Stimulated activated CD4-positive, alpha-beta T cell treated with anti-CD3 and anti-CD28 coated beads, Interleukin-1b, Interleukin-23, amount 100 ng/mL, for 1 hour (primary cell): ENCODE measurements at places on chromosomes 1 and 21.

DNA sequence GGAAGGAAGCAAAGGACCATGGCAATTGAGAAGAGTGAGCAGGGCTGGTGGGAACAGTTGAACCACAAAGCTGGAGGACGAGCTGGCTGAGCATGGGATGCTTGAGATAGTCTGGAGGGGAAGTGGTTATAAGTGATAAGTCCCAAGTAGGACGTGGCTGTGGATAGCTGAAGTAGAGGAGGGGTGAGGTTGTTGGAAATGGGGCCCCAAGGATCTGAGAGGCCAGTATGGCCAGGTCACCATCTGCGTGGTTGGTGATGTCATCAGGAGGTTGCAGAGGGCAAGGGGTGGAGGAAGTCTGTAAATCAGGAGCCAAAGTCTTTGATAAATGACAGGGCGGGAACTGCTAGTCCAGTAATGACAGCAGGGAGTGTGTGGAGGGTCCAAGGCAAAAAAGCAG is 11.0 kb upstream of the REN start:
- no peak for DNase-seq

DNA sequence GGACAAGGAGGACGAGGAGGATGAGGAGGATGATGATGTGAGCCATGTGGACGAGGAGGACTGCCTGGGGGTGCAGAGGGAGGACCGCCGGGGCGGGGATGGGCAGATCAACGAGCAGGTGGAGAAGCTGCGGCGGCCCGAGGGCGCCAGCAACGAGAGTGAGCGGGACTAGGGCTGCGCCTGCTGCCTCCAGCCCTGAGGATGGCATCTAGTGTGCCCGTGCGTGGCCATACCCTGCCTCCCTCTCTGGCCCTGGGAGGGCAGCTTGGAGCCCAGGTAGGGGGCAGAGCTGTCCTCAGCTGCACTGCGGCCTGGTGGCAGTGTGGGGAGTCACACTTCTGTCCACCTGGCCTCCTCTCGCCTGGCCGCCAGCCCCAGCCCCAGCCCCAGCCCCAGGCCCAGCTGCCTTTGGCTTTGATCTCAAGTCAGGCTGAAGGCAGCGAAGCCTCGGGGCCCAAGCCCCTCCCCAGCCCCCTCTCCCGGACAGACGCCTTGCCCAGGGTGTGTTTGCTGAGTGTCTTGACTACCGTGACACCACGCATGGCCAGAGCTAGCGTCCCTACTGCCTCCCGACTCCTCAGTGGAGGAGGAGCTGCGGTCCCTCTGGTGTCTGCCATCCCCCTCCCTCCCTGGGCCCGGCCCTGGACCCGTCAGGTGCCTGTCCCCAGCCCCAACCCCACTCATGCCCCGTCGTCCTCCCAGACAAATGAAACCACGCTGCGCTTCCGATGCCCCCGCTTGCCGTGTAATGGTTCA is 155.2 kb downstream of the PEX14 start:
- no peak for DNase-seq

GRCh38 chr1:55876276-55877060 is 661.3 kb upstream of the USP24 start:
- no peak for DNase-seq

DNA sequence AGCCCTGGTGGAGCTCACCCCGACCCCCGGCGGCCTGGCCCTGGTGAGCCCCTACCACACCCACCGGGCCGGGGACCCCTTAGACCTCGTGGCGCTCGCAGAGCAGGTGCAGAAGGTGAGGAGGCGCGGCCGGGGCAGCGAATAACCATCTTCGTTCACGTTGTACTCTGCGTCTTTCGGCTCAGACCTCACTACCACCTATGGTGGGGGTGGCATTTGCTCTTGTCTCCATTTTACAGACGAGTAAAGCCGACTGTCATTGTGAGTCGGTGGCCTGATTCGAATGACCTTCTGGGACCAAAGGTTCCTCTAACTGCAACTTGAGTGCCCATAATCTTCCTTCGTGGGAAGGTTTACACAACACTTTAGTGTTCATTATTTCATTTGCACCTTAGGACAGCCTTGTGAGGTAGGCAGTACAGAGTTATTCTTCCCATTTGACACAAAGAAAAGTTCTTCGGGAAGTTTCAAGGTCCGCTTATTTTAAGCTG is 506 bp downstream of the C1orf50 start:
- no peak for DNase-seq

DNA sequence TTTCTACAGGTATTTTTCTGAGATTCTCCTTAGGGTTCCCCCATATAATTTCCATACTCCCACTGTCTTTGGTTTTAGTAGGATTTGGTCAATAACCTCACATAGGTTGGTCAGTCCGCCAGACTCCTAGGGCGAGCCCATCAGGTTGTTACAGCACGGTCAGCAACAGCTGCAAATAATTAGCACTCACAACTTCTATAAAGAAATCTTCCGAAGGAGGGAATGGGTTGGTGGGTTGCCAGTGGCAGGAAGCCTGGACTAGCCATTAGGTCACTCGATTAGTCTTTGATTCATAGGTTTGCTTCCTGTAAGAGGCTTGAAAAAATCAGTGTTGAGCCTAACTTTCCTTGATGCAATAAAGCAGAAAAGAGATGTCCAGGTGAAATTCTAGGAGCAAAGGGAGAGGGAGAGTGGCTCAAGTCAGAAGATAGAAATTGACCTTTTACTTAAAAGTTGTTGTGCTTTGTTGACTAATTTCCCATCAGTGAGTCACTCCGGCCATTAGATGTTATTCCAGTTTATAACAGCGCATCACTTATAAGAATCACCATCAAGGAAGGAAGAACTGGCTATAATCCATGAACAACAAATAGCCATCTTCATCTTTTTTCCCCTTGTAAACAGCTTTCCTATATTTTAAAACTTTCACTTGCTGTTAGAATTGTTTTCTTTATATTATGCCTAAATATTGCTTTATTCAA is 88.3 kb downstream of the TPR start:
- DNase-seq: no peak

- DNase-seq: no peak
Observed at GRCh38 chr1:14726606-14727005, 128.1 kb downstream of the KAZN start.
